ENCODE measurements at places on chromosomes 3 and 15. TPM values are rescaled to one million over a fixed set of nuclear protein-coding genes. Genes with fewer than 3 reads are reported as not detected.

The GABRG3 gene
- total RNA-seq, result not detected

The BTLA gene
- not detected for total RNA-seq

The KLHL40 gene
- not detected for total RNA-seq

The RTP2 gene
- not detected for total RNA-seq

The TMCO5A gene
- not detected for total RNA-seq

The CCK gene
- total RNA-seq, result not detected

The PPP1R14D gene
- total RNA-seq, result 0.53 TPM

The FLNB gene
- total RNA-seq, result 130 TPM
